Inflammatory macrophage (primary cell): ENCODE measurements at places on chromosomes 13 and 19.

DNA sequence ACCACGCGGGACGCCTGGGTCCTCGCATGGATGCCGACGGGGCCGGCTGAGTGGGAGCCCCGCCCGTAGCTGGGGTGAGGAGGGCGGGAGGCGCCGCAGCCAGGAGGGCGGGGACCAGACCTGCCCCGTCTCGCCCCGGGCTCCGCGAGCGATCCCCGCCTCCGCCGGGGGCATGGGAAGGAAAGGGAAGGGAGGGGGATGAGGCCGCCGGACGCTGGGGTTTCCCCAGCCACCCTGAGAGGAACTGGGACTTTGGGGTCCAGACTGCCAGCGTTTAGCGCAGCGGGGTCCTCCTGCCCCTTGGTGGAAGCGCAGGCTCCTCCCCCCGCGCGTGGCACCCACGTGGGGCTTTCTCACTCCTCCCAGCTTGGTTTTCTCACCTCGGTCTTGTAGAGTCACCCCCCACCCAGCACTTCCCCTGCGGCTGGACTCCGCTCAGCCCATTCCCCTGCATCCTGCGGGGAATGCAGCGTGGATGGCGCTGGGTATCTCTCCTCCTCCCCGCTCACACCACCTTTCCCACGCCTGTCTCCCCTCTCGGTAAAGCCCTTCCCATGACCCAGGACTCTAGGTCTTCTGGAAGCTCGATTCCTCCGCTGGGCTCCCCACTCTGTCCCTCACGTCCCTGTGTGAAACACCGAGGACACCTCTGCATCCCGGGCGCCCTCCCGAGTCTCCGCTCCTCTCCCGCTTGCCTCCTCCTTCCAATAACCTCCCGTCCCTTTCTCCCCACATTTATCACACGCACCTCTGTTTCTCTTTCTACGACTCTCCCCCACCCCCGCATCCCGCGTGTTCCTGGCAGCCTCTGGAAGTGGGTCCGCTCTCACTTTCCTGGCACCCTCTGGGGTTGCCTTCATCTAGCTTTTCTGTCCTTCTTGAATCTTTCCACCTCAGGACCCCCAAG lies 2.1 kb downstream of the TGFB1 start:
- DNase-seq: peak; percentile 81

DNA sequence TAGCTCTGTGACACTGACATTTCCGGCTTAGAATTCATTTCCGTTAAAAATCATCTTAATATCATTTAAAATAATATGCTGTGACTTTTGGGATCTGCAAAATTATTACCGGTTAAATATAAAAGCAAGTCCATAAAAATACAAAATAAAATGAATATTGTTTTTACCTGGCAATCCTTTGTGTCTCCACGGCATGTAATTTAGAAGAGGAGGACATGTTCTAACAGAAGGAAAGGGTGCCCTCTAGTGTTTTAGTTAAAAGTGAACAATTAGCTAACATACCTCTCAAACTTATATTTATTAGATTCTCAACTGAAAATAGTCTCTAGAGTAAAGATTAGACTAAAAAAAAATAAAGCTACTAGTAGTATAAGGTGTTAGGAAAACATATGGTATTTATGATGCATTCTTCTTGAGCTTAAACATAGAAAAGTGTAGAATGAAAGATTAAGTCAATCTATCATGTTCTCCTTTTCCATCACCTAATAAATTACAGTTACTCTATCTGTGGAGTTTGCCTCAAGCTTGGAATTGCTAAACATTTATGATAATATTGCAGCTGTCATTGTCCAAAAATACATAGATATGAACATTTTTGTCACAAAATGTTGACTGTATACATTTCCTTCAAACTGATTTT lies 676.7 kb upstream of the SPRY2 start:
- DNase-seq: peak; percentile 52

- peak; percentile 46 for DNase-seq
Observed at GRCh38 chr19:49954092-49954829, 6.7 kb downstream of the SIGLEC11 start.

DNA sequence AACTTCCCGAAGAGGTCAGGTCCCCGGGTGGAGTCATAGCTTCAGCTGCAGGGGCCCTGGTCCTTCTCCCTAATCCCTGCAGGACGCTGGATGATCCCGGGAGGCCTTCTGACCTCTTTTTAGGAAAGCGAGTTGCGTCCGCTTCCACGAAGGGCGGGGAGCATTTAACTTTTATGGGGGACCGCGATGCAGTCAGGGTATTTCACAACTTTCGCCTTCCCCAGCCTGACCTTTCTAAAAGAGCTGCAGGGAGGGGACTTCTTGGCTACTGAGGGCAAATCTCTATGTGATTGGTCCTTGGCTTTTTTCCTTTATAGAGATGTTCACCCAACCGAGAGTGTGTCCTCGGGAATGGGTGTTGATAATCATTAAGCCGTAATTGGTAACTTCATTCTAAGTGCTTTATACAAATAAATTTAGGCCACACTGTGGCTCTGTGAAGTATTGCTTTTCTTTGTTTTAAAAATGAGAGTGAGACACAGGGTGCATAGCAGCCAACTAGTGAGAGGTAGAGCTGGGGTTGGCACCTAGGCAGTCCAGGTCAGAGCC lies 778 bp downstream of the ZNF230 start:
- peak; percentile 12 for DNase-seq

DNA sequence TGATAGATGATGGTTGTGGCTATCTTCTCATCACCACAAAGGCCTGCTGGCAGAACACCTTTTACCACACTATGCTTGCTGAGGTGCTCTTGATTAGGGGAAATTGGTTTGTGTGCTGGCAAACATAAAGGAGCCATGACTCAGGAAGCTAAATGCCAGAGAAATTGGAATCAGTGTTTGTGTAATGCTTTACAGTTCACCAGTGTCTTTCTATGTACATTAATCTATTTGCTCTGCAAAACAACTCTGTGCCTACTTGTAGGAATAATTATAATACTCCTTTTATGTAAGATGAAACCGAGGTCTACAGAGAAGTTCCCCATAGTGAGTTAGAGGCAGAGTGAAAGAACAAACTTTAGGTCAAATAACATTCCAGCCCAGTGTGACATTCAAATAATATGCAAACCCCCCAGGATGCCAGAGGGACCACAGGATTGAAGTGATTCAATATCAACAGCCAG lies 390.5 kb upstream of the HTR2A start:
- no peak for DNase-seq

- no peak for DNase-seq
Observed at GRCh38 chr13:80906860-80907259, 565.9 kb upstream of the SPRY2 start.

GRCh38 chr13:63481334-63481733 lies 2065.7 kb upstream of the PCDH20 start:
- DNase-seq: no peak

DNA sequence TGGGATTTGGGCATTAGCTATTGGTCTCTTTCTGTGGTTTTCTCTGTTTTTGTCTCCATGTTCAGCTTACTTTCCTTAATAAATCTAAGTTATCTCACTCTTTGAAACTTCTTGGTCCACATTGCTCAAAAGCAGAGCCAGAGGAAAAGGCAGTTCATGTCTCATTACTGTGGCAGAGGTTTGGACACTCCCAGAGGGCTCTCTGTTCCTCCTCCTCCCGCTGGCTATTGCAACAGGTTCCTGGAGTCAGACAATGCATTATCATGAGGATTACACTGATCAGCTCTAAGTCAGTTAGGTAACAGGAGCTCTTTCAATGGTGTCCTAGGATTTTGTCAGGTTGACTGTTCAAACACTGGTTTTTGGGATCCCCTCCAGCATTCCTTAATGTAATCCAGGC lies 298.8 kb downstream of the NDFIP2 start:
- peak; percentile 85 for DNase-seq

- DNase-seq: no peak
Observed at GRCh38 chr13:86051134-86052103, 252.2 kb upstream of the SLITRK6 start.

DNA sequence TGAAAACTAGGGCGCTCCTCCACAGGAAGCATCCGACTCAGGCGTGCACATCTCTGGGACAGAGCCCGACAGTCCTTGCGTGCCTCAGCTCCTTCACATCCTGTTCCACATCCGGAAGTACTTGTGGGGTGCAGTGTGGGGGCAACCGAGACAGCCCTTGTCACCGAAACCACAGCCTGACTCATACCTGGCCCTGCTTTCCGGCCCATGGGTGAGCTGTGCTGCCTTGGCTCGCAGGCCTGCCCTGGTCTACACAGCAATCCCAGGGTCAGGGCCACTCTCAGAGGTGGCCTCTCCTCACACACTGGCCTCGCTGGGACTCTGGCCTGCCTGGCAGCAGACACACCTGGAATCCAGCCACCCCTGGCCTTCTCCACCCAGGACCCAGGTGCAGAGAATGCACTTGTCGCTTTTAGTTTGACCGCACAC lies 100.4 kb downstream of the STK24 start:
- DNase-seq: peak; percentile 72

- no peak for DNase-seq
Observed at GRCh38 chr13:113948034-113948742, 25.7 kb downstream of the C13orf46 start.

- DNase-seq: no peak
Observed at GRCh38 chr13:91955546-91956355, 557.3 kb downstream of the GPC5 start.

- DNase-seq: peak; percentile 46
Observed at GRCh38 chr13:109131698-109132257, 502.4 kb downstream of the MYO16 start.

DNA sequence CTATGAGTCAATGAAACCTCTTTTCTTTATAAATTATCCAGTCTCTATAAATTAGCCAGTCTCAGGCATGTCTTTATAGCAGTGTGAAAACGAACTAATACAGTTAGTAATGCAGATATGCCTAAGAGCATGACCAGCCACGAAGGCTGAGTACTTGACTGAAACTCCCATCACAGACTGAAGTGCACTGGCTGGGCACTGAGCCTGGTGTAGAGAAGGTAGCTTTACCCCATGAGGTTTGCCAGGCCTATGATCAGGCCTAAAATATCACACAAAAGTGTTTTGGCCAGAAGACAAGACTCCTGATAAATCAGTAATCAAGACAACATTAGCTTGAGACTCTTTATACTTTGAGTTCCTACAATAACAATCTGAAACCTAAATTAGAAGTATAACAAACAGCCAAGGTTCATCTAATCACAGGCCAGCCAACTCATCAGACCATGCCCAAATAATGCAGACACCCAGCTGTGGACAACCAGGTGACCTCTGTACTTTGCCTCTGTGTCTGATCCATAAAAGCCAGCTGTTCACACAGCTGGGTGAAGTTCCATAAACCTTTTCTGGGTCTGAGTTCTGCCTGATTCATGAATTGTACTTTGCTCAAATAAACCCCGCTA lies 771.8 kb upstream of the SLITRK1 start:
- no peak for DNase-seq

GRCh38 chr19:3513229-3514140 lies 7.4 kb downstream of the FZR1 start:
- DNase-seq: no peak

GRCh38 chr19:15367439-15367838 lies 12.1 kb downstream of the AKAP8 start:
- no peak for DNase-seq

GRCh38 chr13:64234255-64234654 lies 2818.6 kb upstream of the PCDH20 start:
- no peak for DNase-seq

DNA sequence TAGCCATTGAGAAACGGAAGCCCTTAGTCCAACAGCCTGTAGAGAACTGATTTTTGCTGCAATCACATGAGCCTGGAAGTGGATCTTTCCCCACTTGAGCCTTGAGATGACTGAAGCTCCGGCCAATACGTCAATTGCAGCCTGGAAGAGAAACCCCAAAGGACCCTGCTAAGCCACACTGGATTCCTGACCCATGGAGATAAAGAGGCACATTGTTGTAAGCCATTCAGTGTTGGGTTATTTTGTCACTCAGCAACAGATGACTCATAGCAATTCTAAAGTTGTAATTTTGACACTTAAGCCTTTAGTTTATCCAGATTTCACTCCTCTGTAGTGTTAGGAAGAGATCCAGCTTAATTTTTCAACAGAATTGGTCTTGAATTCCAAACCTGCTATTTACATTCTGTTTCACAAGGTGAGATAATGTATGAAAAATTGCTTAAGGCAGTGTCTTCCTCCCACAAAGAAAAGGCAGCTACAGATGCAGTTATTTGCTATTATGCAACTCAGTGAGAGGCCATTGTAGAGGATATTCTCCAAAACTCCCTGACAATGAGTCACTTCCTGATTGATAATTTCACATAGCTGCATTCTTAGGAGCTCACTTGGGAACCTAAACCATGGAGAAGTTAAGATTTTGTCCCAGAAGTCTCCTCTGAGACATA lies 59.4 kb upstream of the TSHZ3 start:
- DNase-seq: peak; percentile 47

- no peak for DNase-seq
Observed at GRCh38 chr13:51122868-51123566, 11.9 kb upstream of the C13orf42 start.

GRCh38 chr13:89432997-89433396 lies 1761.8 kb downstream of the SLITRK5 start:
- no peak for DNase-seq

DNA sequence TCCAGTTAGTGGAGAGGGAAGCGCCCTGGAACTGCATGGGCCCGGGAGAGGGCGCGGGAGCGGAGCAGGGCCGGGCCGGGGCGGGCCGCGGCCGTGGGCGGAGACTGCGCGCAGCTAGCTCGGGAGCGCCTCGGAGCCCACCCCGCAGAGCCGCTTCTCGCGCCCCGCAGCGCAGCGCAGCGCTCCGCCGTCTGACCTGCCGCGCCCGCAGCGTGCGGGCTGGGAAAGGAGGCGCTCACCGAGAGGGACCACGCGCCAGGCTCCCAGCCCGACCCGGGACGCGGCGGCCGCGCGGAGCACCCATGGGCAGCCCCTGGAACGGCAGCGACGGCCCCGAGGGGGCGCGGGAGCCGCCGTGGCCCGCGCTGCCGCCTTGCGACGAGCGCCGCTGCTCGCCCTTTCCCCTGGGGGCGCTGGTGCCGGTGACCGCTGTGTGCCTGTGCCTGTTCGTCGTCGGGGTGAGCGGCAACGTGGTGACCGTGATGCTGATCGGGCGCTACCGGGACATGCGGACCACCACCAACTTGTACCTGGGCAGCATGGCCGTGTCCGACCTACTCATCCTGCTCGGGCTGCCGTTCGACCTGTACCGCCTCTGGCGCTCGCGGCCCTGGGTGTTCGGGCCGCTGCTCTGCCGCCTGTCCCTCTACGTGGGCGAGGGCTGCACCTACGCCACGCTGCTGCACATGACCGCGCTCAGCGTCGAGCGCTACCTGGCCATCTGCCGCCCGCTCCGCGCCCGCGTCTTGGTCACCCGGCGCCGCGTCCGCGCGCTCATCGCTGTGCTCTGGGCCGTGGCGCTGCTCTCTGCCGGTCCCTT lies at the start of gene MLNR:
Gene MLNR (plus strand): TSS at position 303 of the 820 bp plus-strand sequence. CDS start 0 bp downstream, at position 303.
- DNase-seq: peak; percentile 25
